Germinal center (tissue), 1 donor: ENCODE measurements at places on chromosomes 7 and 10.

GRCh38 chr10:119575506-119575905 is 21.3 kb downstream of the TIAL1 start:
- no peak for DNase-seq

DNA sequence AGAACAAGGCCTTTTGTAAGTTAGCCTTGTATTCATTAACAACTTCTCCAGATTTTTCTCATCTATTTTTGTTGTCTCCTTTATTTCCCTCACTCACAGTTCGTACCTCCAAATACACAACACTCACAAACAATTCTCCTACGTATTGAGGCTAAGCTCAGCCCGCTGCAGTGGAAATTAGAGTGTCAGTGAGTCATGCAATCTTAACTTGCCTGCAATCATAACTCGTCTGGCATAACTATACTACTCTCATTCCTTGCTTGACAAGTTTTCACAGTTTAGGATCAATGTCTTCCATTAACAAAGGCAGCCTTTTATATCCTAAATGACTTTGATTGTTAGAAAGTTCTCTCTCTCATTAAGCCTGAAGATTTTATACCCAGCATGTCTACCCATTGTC is 23.8 kb downstream of the TMEM196 start:
- no peak for DNase-seq

DNA sequence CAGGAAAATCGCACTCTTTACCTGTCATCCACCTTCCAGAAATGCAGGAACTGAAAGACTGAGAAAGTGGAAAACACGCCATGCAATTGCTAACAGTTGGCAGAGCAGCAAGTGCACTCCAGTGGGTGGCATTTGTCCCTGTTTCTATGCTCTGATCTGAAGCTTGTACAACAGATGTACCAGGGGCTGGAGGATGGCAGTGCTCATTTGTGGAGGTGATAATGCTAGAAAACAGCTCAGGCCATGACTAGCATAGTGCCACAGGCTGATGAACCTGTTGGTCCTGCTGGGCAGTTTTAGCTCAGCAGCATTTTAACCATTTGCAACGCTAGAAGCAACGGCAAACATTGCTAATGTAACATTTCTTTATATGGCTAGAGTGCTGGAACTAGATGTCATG is 199.9 kb upstream of the NRP1 start:
- no peak for DNase-seq

DNA sequence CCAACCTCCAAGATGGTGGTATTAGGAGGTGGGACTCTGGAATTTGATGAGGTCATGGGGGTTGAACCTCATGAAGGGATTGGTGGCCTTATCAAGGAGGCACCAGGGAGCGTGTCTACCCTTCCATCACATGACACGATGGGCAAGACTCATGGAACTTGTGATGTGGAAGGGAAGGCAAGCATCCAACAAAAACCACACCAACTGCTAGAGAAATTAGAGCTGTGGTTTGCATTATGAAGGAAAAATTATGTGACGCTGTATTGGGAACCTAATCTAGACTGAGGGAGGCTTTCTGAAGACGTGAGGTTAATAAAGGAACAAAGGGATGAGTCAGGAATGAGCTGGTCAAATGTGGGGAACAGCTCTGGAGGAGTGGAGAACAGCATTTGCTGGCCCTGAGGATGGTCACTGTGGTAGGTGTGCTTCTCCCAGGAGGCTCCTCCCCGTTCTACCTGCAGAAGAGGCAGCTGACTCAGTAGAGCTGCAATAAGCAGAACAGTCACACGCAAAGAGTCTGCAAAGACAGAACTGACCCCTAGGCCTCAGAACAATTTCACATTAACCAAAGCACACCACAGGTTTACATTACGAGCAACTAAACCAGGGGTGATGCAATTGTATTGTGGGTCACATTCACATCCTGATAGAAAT is 236.6 kb upstream of the GRB10 start:
- no peak for DNase-seq

- no peak for DNase-seq
Observed at GRCh38 chr7:116441534-116441933, 58.0 kb upstream of the CAV2 start.

DNA sequence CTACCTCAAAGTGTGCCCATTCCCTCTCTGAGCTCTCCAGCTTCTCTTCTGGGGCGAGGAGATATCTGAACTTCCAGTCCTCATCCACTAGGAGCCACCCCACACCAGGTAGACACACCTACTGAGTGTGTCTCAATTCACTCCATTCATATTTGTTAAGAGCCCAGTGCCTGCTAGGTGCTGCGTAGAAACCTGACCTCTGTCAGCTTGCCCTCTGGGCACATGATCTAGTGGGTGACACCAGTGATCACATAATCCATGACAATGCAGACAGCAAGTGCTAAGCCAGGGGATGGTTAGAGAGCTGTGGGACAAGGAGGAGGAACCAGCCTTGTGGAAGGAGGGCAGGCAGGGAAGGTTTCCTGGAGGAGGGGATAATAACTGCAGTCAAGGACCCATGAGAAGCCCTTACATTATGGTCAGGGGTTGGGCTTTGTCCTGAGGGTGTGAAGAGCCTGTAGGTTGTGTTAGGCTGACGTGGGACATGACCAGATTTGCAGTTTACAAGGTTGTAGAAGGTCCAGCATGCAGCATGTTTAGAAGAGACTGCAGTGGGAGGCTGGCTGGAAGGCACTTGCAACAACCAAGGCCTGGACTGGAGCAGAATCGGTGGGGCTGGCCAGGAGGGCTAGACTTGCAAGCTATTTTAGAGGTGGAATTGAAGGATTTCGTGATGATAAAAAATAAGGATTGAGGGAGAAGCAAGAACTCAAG is 81.8 kb downstream of the COL13A1 start:
- no peak for DNase-seq

- DNase-seq = no peak
Observed at GRCh38 chr10:105974803-105975456, 1189.6 kb downstream of the SORCS1 start.

- no peak for DNase-seq
Observed at GRCh38 chr10:97466755-97467154, 20.8 kb downstream of the ZDHHC16 start.

GRCh38 chr7:3033581-3033980 is 10.1 kb downstream of the CARD11 start:
- no peak for DNase-seq

- DNase-seq = no peak
Observed at GRCh38 chr7:30852308-30852684, 59.4 kb upstream of the AQP1 start.

DNA sequence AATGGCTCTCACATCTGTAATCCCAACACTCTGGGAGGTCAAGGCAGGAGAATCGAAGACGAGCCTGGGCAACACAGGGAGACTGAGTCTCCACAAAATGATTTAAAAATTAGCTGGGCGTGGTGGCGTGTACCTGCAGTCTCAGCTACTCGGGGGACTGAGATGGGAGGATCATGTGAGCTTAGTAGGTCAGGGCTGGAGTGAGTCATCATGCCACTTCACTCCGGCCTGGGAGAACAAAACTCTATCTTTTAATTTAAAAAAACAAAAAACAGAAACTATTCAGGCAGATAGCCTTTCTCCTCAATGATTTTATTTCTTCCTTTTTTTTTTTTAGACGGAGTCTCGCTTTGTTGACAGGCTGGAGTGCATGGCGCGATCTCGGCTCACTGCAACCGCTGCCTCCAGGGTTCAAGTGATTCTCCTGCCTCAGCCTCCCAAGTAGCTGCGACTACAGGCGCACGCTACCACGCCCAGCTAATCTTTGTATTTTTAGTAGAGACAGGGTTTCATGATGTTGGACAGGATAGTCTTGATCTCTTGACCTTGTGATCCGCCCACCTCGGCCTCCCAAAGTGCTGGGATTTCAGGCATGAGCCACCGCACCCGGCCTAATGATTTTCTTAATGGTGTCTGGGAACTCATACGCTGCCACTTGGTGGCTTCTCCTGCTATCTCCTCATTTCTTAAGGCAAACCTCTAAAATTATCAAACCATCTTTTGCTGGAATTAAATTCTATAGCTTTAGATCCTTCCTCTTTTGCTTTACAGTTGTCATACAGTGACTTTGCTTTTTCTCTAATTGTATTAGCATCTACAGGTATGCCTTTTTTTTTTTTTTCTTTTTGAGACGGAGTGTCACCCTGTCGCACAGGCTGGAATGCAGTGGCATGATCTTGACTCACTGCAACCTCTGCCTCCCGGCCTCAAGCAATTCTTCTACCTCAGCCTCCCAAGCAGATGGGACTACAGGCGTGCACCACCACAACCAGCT is 22.9 kb downstream of the SRPK2 start:
- no peak for DNase-seq
